NCI-H1694 treated with DMSO at 0.1 percent for 48 hours (cell line): ENCODE measurements at places on chromosomes 1 and 21.

DNA sequence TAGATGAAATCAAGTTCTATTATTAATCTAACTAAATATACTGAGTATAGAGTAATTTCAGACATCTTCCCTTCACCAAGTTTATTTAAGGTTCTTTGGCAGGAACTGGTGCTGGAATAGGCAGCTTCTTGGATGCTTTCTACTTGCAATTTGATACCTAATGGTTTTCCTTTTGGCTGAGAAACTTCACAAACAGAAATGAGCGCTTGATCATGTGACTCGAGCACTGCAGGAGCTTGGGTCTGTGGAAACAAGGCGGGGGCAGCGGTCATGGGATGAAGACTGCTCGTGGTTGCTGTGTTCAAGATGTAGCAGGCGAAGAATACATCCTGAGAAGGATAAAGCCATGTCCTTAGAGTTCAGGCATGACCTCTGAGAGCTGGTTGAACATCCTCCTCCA lies 136.8 kb downstream of the PTPRC start:
- DNase-seq = no peak

- DNase-seq = no peak
These were observed 17.9 kb downstream of the CAPZA1 start for GRCh38 chr1:112637254-112638109.

GRCh38 chr1:208988811-208989222 lies 594.7 kb upstream of the CAMK1G start:
- peak; percentile 21 for DNase-seq

DNA sequence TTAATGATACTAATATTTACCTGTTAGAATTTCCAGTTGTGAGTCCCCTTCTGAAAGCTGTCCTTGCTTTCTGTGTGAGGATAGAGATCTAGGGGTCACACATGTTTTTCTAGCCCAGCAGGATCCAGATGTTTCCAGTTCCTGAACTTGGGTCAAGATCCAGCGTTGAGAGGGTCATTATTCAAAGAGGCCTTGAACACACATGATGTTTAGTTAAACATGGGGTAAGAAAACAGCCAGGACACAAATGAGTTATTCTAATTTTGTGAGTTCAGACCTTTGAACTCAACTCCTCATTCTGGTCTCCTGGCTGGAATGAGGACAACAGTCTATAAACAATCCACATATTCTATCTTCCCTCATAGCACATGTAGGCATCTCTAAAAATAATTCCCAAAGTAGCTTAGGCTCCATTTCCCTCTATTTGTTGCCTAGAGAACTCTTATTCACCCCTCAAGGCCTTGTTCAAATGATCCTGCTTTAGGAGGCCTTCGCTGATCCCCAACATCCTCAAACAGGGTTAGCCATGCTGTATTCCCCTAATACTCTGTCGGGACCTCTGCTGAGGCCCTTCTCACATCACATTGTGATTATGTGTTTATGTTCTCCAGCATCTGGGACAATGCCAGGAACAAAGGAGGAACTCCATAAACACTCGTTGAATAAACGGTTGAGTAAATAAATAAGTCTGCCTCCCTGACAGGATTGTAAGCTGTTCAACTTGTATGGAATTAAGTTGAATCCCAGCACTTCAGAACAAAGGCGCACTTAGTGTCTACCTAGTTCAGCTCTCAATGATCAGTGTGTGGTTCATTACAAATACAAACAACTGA lies 15.0 kb upstream of the KCNN3 start:
- DNase-seq = no peak

DNA sequence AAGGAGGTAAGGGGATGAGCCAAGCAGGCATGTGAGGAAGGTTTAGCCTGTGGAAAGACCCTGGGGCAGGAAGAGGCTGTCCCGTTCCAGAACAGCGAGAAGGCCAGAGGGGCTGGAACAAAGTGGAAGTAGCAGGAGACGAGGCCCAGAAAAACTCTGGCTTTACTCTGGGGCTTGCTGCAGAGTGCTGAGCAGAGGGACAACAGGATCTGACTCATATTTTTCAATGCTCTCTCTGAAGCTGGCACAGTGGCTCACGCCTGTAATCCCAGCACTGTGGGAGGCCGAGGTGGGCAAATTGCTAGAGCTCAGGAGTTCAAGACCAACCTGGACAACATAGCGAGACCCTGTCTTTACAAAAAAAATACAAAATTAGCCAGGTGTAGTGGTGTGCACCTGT lies 52.4 kb upstream of the PAX7 start:
- DNase-seq = no peak

DNA sequence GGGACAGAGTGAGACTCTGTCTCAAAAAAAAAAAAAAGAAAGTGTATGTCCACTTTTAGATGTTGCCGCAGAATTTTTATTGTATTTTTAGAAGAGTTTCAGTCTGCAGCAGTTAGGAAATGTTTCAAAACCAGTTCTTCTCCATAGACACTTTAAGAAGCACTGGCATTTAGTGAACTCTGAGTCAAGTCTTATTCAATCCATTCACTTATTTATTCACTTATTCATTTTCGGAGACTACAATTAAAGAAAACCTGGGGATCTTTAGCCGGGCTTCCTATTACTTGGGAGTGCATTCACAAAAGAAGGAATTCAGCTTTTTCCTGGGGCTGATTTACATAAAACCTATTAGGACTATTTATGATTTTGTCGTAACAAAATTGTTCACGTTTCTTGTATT lies 12.3 kb downstream of the RCAN3 start:
- no peak for DNase-seq

GRCh38 chr1:89670163-89670562 lies 37.2 kb downstream of the LRRC8C start:
- DNase-seq = no peak

DNA sequence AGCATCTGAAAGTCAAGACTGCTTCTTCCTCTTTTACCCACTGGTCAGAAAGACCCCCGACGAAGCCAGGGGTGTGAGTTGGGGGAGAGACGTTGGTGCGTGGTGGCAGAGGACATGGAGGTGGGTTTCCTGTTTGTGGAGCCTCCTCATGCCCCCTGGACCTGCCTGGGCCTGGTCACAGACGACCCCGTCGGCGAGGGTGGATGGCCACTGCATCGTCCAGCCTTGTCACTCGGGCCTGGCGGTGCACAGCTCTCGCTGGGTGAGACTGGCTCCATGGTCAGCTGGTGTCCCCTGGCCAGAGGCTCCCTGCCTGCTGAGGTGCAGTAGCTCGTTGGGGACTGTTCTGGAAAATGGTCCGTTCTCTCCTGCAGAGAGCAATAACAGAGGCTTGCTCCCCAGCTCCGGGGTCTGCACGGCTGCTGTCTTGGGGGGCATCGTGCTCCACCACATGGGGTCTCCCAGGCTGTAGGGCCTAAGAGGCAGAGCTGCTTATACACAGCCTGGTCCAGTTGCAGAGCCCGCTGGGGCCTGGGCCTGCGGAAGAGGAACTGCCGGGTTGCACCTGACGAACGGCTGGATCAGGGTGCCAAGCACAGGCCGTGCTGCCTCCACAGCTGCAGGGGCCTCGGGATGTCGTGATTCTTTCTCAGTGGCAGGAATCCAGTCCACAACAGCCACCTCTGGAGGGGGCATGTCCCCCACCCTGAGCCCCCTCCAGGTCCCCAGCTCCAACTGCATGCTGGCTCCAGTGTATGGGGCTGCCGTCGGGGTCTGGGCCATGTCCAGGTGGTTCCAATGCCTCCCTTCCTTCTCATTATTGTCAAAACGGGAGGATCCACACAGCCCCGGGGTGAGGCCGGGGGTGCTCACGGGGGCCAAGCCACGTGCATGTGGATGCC lies 18.0 kb upstream of the ACTRT2 start:
- no peak for DNase-seq

GRCh38 chr1:202571719-202572339 lies 138.4 kb downstream of the SYT2 start:
- DNase-seq = peak; percentile 46

DNA sequence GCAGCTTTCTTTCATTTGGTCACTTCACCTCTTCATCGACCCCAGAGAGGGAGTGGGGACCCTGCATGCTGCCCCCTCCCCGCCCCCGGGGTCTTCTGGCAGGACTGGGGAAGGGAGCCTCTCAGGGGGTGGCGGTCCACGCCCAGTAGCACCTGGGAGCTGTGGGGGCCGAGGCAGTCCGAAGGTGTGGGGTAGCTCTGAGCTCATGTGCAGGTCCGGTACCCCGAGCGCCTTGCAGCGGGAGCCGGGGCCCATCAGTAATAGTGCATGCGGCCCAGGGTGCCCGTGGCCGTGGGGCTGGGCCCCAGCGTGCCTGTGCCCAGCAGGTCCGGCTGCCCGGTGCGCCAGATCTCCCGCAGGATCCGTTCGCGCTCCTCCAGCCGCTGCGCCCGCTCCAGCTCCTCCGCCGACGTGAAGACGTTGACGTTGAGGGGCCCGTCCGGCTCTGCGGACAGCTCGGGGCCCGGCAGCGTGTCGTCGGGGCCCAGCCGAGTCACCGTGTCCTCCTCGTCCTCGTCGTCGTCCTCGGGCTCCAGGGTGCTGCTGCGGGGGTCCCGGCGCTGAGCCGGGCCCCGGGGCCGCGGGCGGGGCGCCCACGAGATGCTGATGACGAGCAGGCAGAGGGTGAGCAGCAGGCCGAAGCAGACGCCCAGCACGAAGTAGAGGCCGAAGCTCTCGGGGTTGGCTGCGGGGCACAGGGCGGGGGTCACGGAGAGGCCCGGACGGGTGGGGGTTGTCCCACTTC lies 1.2 kb downstream of the EVA1B start:
- DNase-seq = no peak

DNA sequence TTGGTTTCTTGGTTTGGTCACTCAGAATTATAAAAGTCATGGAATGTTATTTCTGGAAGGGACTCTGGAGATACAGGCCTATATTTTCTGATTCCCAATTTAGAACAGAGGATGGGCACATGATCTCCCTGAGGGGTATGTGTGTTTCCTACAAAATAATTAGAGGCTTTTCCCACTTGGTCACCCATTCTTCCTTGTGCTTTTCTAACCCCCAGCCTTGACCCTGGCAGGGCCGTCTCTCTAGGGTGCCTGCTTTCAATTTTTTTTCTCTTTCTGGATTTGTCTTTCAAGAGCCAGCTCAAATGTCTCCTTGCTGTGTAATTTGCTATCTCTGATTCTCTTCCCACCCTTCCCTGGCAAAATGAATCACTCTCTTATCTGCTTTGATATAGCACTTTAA lies 131.9 kb downstream of the HLX start:
- no peak for DNase-seq

GRCh38 chr1:78048446-78048845 lies 2.7 kb downstream of the GIPC2 start:
- no peak for DNase-seq

DNA sequence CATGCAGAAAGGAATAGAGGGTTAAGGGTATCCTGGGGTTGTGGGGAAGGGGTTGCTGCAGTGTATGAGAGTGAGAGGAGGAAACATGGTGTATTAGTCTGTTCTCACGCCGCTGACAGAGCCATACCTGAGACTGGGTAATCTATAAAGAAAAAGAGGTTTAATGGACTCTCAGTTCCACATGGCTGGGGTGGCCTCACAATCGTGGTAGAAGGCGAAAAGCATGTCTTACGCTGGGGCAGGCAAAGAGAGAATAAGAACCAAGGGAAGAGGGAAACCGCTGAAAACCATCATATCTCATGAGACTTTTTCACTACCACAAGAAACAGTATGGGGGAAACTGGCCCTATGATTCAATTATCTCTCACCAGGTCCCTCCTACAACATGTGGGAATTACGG lies 17.7 kb downstream of the OSBPL9 start:
- DNase-seq = no peak

GRCh38 chr1:116224561-116224960 lies 113.4 kb downstream of the MAB21L3 start:
- no peak for DNase-seq

DNA sequence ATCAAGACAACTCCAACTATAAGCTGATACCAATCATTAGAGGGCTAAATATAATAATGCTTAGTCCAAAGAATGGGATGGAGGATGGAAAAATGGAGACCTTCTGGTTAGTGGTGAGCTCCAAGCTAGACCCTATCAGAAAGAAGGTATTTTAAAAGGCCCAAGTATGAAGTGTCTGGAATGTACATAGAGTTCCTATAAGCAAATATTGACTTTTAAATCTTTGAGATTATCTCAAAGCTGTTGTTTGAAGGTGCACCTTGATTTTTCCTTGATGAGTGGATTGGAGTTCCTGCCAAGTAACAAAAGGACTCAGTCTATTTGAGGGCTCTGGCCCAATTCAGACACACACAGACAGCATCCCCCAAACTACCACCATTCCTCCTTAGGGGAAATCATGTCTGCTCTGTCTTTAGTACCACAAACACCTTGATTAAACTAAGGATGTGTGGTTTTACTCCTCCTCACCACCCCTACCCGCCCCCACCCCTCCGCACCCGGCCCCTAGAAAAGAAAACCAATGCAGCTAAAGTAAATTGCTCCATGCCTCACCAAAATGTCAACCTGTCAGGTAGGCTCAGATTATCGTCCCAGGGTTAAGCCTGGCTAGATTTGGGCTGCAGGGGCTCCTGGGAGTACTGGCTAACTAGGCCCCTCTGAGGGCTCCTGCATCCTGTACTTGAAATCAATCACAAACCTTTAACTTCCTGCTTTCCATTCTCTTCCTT lies 59.4 kb downstream of the CDC7 start:
- no peak for DNase-seq

GRCh38 chr1:213925531-213926182 lies 62.1 kb upstream of the PROX1 start:
- DNase-seq = no peak

- no peak for DNase-seq
These were observed 2.1 kb downstream of the OTUD3 start for GRCh38 chr1:19884312-19884711.

GRCh38 chr1:209218981-209219380 lies 364.5 kb upstream of the CAMK1G start:
- DNase-seq = no peak

- DNase-seq = no peak
These were observed 30.0 kb downstream of the CD53 start for GRCh38 chr1:110902820-110903463.

DNA sequence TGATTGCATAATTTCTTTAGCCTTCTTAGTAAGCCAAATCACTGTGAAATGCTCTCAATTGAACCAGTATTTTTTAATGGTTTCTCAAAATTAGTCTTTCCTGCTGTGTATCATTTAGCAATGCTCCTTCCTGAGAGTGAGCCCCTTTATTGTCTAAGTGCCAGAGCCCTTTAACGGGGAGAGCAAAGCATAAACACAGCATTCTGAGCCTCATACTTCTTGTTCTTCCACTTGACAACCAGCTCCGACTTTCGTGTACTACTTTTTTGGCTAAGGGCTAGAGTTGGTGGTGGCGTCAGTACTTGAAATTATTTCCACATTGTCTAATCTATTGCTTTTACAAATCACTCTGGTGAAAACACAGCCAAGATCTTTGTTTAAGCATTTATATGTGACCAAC lies 299.0 kb downstream of the TPR start:
- no peak for DNase-seq

DNA sequence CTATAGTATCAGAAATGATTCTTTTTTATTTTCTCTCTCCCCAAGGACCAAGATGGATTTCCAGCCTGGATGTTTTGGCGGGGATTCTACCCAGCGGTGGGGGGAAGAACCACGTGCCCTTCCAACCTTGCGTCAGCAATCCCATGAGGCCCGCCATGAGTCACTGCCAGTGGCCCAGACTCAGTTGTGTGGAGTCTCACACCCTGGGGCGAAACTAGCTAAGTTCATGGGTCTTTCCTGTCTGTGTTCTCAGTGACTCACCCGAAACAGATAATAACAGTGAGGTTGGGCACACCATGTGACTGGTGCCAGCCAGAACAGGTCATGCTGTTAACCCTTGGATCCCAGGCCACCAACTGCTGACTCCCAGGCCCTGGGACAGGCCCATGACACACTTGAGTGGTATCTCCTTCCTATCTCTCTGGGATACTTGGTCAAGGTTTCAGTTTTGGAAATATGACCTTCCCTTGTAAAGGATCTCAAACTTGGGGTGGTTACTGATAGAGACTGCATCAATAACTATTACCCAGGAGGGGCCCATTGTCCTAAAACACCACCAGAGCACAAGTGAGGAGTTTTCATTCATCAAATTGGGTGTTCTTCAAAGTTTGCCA lies 98.0 kb upstream of the DUSP10 start:
- no peak for DNase-seq
